Daoy (cell line): ENCODE measurements at places on chromosomes 11 and 22.

DNA sequence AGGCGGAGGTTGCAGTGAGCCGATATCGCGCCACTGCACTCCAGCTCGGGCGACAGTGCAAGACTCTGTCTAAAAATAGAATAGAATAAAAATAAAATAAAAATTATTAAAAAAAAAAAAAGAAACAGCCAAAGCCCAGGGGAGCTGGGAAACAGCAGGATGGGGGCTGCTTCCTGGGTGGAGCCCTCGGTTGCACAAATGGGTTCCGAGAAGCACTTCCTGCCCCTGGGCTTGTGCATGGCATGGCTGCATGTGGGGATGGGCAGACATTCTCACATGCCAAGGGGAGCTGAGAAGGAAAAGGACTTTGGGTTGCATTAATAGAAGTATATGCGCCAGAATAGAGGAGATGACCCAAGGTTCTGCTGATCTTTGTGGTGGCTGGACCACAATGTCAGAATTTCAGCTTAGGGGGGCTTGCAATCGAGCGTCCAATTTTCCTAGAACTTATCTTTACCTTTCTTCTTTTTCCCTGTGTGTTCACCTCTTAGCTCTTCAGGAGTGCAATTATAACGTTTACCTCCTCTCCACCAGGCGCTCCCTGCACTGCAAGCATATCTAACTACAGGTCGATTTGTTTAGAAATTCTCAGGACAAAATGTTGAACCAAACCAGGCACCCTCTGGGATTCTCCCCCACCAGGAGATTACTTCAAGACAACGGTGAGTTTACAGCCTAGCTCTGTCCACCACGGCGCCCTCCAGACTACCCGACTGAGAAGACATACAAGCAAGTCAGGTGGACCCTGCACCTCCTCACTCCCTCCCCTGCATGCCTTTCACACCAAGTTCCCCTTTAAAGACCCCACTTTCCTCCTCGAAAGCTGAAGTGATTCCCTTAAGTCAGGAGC lies 53.2 kb downstream of the SHISAL1 start:
- DNase-seq, result no peak

DNA sequence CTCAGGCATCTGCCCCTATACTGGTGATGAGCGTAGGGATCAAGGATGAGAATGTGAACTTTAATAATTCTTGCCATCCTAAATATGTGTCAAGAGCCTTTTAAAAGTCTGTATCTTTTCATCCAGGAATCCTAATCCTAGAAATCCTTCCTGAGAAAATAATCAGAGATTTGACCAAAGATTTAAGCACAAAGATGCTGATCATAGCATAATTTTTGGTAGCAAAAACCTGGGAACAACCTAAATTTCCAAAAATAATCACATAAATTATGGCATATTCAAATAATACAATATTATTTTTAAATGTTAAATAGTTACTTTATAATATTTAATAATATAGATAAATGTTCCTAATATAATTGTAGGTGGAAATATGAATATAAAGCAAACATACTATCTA lies 76.1 kb downstream of the SERGEF start:
- DNase-seq, result no peak

DNA sequence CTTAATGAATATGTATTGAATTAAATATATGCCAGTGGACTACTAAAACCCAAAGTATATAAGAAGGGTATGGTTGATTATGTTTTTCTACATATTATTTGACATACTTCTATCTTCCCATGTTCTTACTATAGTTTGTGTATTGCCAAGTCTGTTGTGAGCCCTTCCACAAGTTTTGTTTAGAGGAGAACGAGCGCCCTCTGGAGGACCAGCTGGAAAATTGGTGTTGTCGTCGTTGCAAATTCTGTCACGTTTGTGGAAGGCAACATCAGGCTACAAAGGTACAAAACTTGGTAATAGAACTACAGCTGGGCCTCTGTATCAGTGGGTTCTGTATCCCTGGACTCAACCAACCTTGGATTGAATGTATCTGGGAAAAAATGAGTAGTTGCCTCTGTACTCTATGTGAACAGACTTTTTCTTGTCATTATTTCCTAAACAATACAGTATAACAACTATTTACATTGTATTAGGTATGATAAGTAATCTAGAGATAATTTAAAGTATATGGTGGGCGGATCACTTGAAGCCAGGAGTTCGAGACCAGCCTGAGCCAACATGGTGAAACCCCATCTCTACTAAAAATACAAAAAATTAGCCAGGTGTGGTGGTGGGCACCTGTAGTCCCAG lies 38.7 kb upstream of the TTC36 start:
- DNase-seq, result peak; percentile 61

- no peak for DNase-seq
These were observed 244.2 kb downstream of the NTM start for GRCh38 chr11:131614631-131615030.

- DNase-seq, result peak; percentile 98
These were observed 26.8 kb downstream of the TPCN2 start for GRCh38 chr11:69075421-69076128.

GRCh38 chr22:50525858-50526107 lies 385 bp upstream of the SCO2 start:
- DNase-seq, result no peak

GRCh38 chr11:80061056-80061455 lies 620.2 kb upstream of the TENM4 start:
- DNase-seq, result no peak

- peak; percentile 58 for DNase-seq
These were observed 28.4 kb downstream of the YAP1 start for GRCh38 chr11:102138670-102139069.

GRCh38 chr22:38414009-38414395 lies 41.0 kb downstream of the KCNJ4 start:
- no peak for DNase-seq

DNA sequence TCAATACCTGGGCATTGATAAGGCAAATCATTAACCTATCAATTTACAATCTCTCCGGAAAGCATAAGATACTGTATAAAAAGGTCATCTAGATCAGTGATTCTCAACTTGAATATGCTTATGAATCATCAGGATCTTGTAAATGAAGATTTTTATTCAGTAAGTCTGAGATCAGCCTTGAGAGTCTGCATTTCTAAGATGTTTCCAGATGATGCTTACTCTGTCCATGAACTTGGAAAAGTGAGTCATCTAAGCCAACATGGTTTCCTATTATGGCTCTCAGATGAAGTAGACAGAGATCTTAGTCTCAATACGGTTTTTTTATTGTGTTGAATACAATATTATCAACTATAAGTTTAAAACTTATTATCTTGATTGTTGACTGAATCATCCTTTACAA lies 226.4 kb upstream of the KIRREL3 start:
- no peak for DNase-seq

DNA sequence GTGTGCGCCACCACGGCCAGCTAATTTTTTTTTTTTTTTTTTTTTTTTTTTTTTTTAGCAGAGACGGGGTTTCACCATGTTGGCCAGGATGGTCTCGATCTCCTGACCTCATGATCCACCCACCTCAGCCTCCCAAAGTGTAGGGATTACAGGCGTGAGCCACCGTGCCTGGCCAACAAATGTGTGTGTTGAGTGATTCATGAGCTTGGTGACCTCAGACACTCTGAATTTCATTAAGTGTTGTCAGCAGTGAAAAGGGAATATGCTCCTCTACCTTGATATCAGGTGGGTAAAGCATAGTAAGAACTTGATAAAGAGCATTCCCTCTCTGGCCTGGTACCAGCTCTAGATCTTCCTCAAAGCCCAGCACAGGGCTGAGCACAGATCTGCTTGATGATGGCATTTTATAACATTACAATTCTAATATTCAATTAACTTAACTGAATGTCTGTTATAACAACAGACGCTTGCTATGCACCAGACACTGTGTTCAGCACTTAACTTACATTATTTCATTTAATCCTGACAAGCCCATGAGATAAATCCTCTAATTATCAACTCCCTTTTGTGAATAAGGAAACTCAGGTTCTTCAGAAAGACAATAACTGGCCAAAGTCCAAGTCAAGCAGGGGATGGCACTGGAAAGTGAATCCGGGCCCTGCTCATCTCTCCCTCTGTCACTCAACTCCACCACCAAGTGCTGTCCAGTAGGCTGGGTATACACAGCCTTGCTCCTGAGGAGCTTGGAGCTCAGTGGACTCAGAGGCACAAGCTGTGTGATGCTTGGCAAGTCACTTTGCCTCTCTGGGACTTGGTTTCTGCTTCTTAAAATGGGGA lies 13.0 kb downstream of the TBC1D10A start:
- DNase-seq, result peak; percentile 51

DNA sequence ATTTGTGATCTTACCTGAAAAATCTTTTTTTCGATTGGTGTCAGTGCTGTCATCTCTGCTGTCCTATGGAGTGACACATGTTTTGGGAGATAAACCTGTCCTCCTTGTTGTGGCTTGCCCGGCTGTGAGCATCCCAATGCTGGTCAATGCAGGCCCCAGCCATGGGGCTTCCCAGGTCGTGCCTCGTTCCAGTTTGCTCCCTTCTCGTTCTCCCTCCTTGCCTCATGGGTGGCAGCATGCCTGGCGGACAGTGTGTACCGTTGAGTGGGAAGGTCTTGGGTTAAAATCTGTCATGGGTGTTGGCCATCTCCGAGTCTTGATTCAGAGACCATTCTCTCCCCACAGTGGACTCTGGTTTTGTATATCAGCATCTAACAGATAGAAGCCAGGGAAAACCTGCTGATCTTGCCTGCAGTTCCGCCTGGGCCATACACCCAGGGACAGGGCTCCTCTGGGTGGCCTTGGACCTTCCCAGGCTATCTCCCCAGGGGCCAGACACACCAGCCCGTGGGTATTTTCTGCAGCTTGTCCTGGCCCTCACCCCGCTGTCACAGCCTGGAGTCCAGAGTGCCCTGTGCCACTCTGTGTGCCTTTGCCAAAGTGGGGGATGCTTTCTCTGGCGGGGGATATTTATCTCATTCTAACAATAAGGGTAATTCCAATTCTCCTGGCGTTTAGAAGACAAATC lies 208.1 kb downstream of the TBC1D22A start:
- no peak for DNase-seq

GRCh38 chr22:49370627-49371301 lies 456.9 kb downstream of the BRD1 start:
- DNase-seq, result no peak

DNA sequence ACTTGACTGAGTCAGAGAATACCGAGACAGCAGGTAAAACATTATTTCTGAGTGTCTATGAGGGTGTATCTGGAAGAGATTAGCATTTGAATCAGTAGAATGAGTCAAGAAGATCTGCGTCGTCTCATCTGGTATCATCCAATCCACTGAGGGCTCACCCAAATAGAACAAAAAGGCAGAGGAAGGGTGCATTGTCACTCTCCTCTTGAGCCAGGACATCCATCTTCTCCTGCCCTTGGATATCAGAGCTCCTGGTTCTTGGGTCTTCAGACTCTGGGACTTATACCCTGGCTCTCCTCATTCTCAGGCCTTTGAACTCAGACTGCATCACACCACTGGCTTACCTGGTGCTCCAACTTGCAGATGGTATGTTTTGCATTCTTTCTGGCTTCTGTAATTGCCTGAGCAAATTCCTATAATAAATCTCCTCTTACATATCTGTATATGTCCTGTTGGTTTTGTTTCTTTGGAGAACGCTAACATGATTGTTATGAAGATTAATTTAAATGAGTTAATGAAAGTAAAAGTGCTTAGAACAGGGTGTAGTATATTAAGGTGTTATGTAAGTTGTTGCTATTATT lies 49.3 kb downstream of the ME3 start:
- DNase-seq, result no peak

GRCh38 chr22:39738746-39739145 lies 154.8 kb downstream of the ENTHD1 start:
- no peak for DNase-seq

DNA sequence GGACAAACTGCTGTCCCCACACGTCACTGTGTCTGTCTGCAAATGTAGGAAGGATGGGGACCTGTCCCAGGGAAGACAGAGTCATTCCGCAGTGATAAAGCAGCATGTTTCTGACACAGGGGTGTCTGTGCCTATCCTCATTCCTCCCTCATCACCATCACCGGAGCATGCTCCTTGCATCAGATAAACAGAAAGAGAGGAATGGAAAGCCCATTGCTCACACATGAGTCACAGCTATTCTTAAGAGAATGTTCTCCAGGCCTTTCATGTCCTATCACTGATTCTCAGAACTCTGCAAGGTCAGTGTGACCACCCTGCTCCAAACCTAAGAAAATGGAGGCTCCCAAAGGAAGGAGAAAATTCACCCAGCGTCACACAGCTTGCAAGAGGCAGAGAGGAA lies 38.9 kb downstream of the ZNF195 start:
- peak; percentile 5 for DNase-seq

- DNase-seq, result peak; percentile 81
These were observed 23.3 kb downstream of the P4HA3 start for GRCh38 chr11:74288161-74288560.

GRCh38 chr11:131800452-131800851 lies 430.0 kb downstream of the NTM start:
- DNase-seq, result no peak

GRCh38 chr11:36578458-36578857 lies 10.7 kb downstream of the RAG1 start:
- DNase-seq, result no peak
